Activated naive CD4-positive, alpha-beta T cell (primary cell): ENCODE measurements at places on chromosomes 5 and 9.

GRCh38 chr5:144779368-144779767 is 608.7 kb downstream of the KCTD16 start:
- no peak for DNase-seq

DNA sequence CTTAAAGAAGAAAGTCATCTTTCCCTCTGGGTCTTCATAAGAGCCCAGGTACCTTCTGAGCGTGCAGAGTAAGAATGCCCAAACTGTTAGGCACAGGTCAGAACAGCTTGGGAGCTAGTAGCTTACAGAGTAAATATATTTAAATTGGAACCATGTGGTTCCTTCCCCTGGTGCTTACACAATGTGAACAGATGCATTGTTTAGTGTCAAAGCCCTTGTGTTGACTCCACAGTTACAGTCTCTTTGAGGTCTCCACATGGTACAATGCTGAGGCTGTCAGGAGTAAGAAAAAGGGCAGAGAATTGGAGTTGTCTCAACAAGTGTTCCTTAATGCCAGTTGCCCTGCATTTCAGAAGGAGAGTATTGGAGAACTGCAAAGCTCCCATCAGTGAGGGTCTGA is 188.5 kb downstream of the PAPPA start:
- no peak for DNase-seq

DNA sequence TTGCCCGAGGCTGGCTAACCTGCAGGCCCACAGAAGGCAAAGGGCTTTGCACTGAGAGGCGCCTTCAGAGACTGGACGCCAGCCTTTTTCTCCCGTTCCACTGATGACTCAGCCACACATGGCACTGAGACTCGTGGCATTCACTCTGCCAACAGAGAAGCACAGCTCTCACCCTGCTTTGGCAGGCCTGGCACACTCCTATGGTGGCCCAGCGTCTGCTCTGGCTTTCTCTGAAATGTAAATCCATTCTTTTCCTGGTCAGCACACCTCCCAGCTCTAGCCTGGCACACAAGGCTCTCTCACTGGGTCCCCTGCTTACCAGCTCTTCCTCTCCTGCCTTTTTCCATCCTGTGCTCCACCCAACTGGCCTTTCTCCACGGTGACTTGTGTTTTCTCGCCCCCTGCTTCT is 5.9 kb upstream of the MELK start:
- no peak for DNase-seq

- DNase-seq = no peak
These were observed 41.7 kb downstream of the ZNF608 start for GRCh38 chr5:124704594-124705284.

GRCh38 chr5:171633776-171634470 is 151.7 kb upstream of the SMIM23 start:
- no peak for DNase-seq

GRCh38 chr5:15031180-15031579 is 159.6 kb upstream of the ANKH start:
- DNase-seq = no peak

DNA sequence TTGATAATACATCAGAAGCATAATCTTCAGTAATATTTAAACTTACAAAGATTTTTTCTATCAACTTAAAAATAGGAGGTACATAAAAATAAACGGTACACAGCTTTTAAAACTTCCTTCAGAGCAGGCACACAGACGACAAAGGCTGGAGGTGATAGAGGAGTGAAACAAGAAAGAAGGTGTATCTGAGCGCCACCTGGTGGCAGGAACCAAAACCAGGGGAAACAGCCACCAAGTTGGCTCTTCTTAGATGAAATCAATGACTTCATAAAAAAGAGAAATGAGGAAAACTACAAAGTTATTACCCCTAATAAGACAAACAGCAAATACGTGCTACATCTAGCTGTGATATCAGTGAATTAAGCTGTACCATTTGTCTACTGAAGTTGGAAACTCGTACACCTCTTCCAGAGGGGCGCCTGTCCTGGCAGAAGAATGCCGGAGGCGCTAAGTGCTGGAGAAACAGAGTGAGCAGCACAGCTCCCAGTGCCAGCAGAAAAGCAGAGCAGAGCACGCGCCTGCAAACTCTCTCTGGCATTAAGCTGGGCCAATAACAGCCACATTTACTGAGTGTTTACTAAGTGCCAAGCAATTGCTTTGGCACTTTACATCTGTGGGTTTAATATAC is 85.9 kb downstream of the SETX start:
- DNase-seq = no peak

- no peak for DNase-seq
These were observed 1231.1 kb upstream of the ACO1 start for GRCh38 chr9:31153250-31153840.

DNA sequence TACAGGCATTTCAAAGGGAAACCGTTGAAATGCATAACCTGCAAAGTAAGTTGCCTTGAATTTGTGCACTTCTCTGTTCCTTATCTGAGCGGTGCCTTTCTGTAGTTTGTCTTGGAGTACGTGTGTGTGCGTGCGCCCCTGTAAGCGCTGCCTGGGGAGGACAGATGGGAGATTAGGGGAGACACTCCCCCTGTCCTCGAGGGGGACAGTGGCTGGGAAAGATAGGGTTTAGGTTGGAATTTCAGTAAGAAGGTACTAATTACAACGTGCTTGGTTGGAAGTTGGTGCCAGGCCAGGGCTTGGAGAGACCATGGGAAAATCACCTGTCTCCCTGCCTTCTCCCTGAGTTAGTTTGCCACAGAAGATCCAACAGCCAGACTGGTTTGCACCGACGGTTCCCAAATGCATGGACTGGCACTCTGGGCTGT is 73.2 kb downstream of the PIK3R1 start:
- no peak for DNase-seq

DNA sequence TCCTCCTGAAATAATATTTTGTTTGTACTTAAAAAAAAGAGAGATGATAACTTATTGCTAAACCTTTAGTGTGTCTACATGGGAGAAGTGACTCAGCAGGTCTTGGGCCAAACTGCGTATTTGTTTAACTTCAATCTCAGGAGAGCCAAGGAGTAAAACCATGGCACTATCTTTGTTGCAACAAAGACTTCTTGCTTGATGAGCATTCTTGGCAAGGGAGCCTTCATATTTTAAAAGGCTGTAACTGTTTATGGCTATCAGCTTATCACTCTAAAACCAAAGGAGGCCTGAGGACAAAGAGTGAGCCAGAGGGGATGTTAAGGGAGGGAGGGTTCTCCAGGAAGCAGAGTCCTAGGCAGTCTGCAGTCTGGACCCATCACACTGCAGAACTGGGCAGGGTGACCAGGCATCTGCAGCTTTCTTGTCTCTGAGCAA is 216.2 kb upstream of the S1PR3 start:
- no peak for DNase-seq

DNA sequence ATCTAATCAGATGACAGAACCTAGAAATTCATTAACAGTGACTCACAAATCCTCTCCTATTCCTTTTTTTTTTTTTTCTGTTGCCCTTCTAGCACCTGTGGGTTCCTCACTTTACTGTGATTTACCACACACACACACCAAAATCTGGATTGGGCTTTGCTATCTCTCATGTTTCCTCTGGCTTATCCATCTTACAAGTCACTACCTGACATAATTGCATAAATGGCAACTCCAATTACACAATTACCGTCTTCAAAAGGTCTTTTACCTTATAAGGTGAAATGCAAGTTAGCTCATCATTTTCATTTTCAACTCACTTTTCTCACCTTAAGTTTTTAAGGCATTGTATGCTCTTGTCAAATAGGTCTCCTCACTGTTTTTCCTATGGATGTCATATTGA is 426.3 kb upstream of the MEF2C start:
- no peak for DNase-seq

- DNase-seq = no peak
These were observed 93.3 kb downstream of the SVEP1 start for GRCh38 chr9:110486218-110486617.

- DNase-seq = no peak
These were observed 20.4 kb upstream of the SELENOP start for GRCh38 chr5:42832060-42832459.

DNA sequence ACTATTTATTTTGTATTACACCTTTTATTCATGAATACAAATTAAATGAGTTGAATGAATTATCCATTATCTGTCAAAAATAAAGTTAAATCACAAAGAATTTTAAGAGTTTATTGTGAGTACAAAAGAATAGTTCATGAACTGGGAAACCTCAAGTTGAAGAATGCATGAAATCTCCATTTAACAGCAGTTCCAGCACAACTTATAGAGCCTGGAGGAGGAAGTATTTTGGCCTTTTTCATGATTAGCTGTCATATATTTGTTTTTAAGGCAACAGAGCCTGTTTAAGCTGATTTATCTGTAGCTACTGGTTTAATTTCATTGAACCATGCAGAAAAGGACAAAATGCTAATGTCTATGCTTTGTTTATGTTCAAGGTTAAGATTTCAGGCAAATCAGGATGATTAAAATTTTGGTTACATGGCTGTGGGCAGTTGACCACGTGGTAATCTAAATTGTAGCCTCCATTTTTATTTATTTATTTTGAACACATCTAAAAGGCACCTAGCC is 12.2 kb downstream of the SPINK1 start:
- DNase-seq = no peak

DNA sequence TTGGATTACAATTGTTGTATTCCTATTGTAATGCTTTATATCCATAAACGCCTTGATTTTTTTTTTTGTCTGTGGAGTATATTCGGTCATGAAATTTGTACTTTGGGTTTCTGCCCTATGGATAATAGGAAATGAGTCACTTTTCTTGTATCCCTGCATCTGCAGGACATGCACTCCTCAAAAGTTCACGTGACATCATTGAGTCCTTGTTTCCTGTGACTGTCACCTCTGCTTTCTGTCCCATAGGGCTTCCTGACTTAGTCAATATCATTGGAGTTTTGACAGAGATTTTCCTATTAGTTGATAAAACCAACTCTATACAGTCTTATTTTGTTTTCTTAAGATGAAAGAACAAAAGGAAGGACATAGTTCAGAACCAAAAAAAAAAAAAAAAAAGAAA is 356.3 kb downstream of the MAT2B start:
- no peak for DNase-seq

- DNase-seq = no peak
These were observed 163.4 kb upstream of the FBXL17 start for GRCh38 chr5:108545301-108545700.

DNA sequence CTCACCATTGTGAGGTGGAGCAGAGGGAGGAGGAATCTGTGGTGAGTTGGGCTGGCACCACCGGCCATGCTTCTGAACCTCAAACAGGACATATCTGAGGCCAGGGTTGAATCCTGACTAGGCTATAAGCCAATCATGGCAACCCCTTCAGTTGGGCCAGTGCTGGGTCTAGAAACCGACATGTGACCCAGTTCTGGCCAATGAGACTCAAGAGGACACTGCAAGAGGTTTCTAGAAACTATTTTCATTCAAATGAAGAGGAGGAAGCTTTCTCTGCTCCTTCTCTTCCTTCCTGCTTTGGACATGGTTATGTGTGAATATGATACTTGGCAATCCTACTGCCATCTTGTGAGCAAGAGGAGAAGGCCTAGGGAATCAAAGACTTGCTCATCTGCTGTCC is 417.7 kb downstream of the SEMA5A start:
- DNase-seq = no peak

GRCh38 chr5:112122353-112122752 is 296.7 kb downstream of the EPB41L4A start:
- no peak for DNase-seq

DNA sequence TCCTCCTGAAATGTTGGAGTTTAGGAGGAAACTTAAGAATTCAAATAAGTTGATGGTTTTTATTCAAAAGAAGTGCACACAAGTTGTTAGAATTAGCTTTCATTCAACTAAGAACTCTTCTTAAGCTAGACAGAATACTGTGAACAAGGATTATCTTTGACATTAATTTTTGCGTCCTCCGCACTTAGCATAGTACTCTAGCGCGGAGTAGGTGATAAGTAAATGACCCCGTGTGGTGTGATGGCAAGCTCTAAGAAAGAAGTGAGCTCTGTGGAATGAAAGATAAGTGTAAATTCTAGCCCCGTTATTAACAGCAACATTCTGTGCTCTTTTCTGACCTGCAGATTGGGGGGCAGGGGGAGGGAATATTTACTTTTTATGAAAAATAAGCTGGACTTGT is 1.0 kb downstream of the BRIX1 start:
- DNase-seq = no peak
